ENCODE measurements at places on chromosomes 6 and 20.

DNA sequence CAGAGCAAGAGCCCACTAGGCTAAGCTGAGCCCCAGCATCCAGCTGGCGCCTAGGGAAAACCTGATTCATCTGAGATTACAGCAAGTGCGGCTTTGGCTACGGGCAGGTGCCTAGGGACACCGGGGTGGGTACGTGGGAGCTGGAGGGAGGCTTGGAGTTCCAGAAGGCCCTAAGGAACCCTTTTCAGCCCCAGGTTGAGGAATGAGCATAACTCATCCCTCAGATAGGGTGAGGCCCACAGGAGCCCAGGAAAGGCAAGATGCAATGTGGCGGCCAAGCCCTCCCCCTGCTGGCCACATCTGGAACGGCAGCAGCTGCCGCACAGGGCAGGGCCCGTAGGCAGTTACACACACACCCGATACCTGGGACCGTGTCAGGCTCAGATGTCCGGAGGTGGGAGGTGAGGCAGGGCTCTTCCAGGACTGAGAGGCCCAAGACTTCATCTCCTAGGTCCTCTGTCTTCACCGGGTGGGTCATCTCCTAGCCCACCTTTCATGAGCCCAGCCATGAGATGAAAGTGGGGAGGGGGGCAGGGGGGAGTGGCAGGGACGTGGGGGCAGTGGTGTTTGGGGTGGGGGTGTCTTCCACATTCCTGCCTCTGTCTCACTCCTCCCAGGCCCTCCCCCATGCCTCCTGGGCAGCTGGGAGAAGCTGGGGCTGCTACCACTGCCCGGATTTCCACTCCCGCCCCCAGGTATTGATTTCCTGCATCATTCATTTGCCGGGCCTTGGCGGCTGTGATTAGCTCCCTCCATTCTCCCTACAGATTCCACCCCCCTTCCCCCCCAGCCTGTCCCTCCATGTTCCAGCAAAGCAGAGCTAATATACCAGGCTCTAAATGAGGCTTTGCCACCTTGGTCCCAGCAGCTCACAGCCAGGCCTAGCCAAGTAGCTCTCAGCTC is 5.5 kb downstream of the MDGA1 start:
- peak; percentile 57 for DNase-seq

DNA sequence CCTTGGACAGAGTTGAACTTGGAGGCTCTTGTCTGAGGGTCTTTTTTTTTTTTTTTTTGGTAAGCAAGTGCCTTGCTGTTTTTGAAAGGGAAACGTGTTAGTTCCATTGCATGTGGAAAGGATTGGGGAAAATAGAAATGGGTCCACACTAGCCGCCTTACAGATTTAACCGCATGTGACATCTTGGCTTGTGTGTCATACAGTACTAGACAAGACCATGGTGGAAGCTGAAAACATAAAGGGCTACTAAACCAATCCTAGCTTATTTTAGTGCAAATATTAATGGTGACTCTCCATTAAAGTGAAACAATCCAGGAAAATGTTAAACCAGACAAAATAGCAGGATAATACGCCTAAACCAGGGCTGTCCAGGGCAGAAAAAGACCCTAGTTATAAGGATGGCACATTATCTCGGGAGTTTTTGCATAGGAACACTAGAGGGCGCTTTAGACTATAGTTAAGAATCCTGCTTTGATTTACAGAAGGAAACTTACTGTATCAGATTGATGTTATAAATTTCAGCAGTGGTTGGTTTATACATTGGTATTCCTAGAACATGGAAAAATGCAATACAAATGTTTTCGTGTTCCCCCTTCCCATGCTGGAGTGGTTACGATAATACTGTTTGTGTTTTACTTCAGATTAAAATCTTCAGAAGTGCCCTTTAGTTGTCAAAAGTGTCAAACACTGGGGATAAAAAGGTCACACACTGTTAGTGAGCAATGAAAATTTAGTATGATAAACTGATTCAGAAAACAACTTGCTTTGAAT is 59.8 kb upstream of the DEK start:
- DNase-seq = peak; percentile 18

- peak; percentile 22 for DNase-seq
Observed at GRCh38 chr6:154408891-154409500, 52.4 kb upstream of the IPCEF1 start.

GRCh38 chr6:98576791-98577190 is 257.6 kb upstream of the POU3F2 start:
- DNase-seq = no peak

DNA sequence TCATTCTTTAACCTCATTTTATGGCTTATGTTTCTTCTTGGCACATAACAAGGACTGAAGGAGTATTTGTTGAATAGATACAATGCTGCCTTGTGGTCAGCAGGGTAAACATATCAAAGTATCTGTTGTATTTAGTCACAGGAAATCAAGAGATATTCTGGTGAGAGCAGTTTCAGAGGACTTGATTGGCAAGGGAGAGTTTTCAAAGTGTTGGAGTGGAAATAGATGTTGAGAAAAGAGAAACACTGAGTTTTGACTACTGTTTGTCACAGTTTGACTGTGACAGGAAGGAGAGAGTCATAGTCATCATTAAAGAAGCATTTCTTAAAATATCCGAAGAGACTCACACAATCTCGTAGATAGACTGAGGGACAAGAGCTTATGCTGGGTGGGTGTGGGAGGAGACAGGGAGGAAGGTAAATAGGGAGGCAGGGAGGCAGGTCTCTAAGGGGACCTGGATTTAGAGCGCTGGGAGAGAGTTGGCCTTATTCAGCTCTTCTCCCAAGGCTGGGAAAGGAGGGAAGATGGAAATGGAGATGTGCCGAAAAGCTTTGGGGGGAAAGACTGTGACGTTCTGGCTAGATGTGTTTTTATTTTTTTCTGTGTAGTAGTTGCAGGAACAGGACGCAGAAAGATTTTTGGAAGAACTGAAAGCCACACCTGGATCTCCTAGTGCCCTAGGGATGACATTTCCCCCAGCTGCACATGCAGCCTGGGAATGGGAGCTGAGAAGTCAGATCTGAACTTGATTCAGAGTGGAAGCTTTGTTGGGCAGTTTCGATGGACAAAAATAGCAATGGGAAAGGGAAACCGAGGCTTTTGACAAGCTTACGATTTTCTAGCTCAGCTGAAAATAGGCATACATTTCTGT is 65.0 kb upstream of the IFNGR1 start:
- no peak for DNase-seq

DNA sequence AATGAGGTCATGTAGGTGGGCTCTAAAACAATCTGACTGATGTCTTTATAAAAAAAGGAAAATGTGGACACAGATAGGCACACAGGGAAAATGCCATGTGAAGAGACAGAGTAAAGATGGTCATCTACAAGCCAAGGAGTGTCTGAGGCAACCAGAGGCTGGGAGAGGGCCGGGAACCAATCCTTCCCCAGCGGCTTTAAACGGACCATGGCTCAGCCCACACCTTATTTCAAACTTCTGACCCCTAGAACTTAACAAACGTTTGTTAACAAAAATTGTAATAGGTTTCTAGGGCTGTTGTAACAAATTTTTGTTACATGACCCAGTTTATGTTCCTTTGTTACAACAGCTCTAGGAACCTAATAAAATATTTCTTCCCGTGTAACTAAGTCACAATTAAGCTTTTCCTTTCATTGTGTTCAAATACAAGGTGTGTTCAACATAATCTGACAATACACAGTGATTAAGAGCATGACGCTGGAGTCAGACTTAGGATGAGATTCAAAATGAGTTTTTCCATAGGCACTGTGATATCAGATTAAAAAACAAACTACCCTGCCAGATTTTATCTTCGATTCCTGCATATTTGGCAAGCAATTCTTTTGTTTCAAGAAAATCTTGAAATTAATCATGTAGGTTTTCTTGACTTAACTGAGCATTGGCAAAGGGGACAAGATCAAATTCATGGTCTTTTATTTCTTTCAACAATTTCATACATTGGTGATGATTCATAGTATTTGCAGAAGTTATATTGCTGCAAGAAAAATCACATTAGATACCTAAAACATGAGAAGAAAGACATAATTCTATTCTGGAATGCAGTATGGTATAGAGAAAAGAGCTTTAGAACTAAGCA is 169.5 kb upstream of the RIPOR2 start:
- no peak for DNase-seq

GRCh38 chr6:16648003-16648402 is 113.3 kb downstream of the ATXN1 start:
- DNase-seq = no peak

DNA sequence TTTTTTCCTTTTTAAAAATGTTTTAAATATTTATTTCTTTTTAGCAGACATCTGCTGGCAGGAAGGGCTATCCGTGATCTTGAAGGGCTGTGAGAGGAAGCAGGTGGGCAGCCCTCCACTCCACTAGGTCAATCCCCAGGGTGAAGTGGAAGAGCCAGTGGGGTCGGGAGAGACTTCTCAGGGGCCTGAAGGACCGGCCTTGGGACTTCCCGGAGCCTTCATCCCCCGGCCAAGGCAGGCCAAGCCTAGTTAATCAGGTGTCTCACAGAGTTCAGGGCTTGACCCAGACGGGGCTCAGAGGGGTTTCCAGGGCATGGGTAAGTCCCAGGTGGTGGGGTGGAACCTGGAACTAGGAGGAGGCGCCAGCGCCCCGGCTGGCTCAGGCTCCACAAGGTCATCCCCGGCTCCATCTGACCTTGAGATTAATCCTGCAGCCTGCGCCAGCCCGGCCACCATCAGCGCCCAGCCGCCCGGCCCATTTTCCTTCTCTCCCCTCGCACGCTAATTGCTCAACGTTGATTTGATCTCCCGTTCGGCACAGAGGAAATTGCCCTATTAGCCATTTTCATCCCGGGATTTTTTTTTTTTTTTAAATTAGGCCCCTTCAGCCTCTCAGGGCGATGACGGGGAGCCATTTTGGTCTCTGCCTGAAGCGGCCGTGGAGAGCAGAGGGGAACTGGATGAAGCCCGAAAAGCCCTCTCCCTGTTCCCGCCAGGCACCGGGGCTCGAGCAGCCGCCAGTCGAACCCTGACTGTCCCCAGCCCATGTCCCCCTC is 44.4 kb downstream of the MDFI start:
- no peak for DNase-seq

DNA sequence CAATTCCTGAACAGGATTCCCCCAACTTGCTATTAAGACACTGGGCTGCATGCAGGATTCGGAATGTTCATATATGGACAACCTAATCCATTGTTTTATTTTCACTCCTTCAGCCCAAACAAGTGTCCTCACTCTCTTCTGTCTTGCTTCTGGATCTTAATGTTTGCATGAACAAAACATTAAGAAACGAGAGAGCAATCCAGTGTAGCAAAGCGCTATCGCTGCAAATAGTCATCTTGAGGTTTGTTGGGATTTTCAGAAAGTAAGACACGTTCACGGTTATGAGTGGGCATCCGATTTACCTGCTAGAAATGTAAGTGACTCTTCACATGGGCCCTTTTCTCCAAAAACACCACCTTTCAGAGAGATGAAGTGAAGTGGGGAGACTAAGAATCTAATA is 156.4 kb downstream of the MBOAT1 start:
- no peak for DNase-seq

Data from foreskin fibroblast (primary cell).